A172 (cell line): ENCODE measurements at places on chromosomes 16 and 17. TPM values are rescaled to one million over a fixed set of nuclear protein-coding genes. Genes with fewer than 3 reads are reported as not detected.

The TLCD2 gene
- total RNA-seq, result 0.45 and 0.50 TPM in 2 replicates

The RAPGEFL1 gene
- 0.86 and 4.4 TPM in 2 replicates for total RNA-seq

DNA sequence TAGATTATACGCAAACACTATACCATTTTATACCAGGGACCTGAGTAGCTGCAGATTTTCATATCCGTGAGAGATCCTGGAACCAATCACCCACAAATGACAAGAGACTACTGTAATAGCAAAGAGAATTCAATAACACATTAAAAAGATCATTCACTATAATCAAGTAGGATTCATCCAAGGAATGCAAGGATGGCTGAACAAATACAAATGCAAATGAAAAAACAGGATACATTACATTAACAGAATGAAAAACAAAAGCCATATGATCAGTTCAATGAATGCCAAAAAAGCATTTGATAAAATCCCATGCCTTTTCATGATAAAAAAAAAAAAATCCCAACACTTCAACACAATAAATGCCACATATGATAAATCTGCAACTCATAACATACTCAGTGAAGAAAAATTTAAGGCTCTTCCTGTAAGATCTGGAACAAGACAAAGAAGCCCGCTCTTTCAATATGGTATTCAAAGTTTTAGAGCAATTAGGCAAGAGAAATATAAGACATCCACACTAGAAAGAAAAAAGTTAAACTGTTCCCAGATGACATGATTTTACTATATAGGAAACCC lies 29.0 kb downstream of the N4BP1 start:
- DNase-seq, result no peak

DNA sequence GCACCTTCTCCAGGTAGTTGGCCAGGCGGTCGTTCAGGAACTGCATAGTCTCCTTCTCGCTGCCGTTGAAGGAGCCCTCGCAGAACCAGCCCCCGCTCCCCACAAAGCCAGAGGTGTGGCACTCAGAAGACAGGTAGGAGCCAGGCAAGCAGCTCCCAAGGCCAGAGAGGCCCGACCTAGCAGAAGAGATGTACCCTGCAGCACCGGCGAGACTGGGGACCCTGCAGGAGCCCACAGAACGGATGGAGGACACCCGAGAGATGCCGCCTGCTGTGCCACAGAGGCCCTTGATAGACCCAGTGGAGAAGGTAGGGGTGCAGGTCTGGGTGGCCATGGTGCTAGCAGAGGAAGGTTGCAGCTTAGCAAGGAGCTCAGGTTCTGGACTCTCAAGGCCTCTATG lies at the start of gene KRT36:
TSS of gene KRT36 (minus strand) at position 380 of the 400 bp plus-strand sequence. CDS start at position 334, 46 bp downstream.
- no peak for DNase-seq

DNA sequence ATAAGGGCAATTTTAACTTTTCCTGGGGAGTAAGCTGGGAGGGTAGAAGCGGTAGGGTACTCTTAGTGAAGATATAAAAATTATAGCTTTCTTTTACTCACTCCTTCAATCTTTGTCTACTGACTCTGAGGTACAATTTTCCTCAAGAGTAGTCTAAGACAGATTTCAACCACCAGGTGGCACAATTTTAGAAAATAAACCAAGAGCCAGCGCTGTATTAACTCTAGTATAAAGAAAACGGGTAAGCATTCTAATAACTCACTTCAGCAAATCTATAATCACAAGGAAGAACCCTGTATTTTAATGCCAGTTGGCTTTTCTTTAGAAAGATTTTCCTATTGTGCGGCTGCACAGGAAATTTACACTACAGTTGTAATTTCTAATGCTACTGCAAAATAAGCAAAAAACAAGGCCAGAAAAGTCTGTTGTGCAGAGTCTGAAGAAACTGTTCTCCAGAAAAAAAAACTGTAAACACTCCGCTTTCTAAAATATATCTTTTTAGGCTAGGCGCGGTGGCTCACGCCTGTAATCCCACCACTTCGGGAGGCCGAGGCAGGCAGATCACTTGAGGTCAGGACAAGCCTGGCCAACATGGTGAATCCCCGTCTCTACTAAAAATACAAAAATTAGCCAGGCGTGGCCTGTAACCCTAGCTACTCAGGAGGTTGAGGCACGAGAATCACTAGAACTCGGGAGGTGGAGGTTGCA lies 1.9 kb downstream of the CMC2 start:
- peak; percentile 54 for DNase-seq
